ENCODE measurements at places on chromosomes 6 and 20.

DNA sequence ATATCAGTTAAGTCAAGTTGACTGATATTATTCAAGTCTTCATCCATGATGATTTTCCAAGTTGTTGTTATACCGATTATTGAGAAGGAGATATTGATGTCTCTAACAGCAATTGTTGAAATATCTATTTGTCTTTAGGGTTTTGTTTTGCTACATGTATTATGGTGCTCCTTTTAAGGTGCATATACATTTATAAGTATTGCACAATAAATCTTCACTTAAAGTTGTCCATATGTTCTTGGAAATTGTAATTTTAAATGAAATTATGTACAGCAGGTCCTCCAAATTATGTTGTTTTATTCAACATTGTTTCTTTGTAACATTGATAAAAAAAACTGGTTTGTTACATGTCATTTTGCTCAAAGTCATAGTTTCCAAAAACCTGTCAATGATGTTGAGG, 650.7 kb upstream of the CITED2 start:
- no peak for DNase-seq

- DNase-seq, result no peak
Observed at GRCh38 chr20:13336308-13337089, 115.4 kb downstream of the ISM1 start.

GRCh38 chr20:53517146-53517545, 76.5 kb downstream of the ZNF217 start:
- DNase-seq, result peak; percentile 75

- DNase-seq, result no peak
Observed at GRCh38 chr6:70371454-70372105, 41.7 kb upstream of the FAM135A start.

- no peak for DNase-seq
Observed at GRCh38 chr6:112128208-112128607, 40.8 kb downstream of the FAM229B start.

All from lower leg skin (tissue), 4 donors.